ENCODE measurements at places on chromosomes 3 and 15. TPM values are rescaled to one million over a fixed set of nuclear protein-coding genes. Genes with fewer than 3 reads are reported as not detected.

The HRG gene
- total RNA-seq: not detected

The KY gene
- total RNA-seq: not detected

The ZNF662 gene
- 0.92 TPM for total RNA-seq

The U2SURP gene
- total RNA-seq: 148 TPM

The HDDC3 gene
- total RNA-seq: 28.6 TPM

The GABRB3 gene
- total RNA-seq: not detected

The IP6K2 gene
- total RNA-seq: 83.8 TPM

DNA sequence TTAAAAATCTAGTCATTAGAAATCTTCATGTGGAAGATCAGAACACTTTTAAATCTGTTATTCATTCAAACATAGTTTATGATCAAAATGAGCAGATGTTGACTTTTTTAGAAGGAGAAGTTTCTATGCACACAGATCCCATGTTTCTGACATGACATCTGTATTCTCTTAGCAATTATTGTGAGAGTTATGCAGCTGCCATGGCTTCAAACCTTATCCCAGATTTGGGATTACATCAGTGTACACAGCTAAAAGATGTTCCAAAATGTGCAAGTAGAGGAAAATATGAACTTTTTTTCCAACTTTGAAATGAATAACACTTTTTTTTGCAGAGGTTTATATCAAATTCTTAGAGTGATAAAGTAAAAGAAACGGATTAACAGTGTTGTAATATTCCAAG, 1166.9 kb downstream of the ZPLD1 start:
- DNase-seq: no peak

GRCh38 chr15:79756365-79756764, 140.4 kb downstream of the MTHFS start:
- no peak for DNase-seq

DNA sequence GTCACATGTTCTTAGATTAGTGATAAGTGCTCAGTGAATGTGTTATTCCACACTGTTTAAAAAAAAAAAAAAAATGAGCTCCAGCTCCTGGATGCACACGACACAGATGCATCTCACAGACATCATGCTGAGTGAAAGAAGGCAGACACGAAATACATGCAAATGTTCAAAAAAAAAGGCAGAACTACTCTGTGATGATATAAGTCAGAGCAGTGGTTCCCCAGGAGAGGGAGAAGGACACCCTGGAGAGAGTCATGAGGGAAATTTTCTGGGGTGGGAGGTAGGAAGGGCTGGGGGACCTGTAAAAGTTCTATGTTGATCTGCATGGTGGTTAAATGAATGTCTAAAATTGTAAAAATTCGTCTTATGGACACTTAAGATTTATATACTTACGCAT, 4.3 kb downstream of the CSRNP1 start:
- no peak for DNase-seq

DNA sequence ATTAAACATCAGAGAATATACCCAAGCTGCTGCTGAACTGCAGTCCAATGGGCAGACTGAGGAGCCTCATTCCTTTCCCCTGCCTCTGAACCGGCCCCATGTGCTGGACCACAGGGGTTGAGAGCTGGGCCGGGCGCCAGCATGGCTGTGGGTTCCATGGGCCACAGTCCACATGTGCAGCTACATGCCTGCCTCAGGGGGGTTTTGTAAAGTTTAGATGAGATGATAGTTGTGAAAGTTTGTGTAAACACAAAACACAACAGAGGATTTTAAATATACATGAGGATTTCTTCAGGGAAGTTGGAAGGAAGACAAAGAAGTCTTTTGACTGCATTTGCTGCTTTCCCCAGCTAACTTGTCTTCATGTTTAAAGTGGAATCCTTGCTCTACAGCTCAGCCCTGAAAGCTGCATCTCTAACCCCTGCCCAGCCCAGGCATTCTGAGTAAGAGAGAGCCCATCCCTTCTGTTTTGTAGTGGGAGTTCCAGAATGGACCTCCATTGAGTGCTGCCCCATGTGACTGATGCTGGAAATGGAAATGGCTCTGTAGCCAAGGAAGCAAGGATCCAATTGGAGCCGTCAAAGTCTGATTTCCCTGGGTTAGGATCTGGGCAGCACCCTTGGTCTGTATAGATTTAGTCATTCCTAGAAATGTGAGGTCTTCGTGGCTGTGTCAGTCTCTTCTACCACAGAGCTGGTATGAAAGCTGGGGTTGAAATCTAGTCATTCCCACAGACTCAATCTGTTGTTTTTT, 17.5 kb downstream of the SLC12A8 start:
- no peak for DNase-seq

GRCh38 chr3:71237672-71238071, 345.9 kb downstream of the FOXP1 start:
- no peak for DNase-seq

DNA sequence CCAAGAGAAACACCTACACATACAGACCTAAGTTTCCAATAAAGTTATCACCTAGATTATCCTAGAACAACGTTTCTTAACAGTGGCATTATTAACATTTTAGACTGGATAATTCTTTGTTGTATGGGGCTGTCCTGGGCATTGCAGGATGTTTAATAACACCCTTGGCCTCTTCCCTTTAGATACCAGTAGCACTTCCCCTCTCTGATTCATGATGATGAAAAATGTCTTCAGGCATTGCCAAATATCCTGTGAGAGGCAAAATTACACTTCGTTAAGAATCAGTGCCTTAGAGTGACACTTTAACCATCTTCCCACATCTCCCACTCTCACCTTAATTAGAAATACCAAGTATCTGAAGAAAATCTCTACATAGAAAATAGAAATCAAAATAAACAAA, 352.6 kb downstream of the CGGBP1 start:
- no peak for DNase-seq

- DNase-seq: no peak
These were observed 131.2 kb downstream of the KLF13 start for GRCh38 chr15:31457631-31458526.

GRCh38 chr3:23739536-23739935, 66.2 kb upstream of the UBE2E1 start:
- no peak for DNase-seq

- no peak for DNase-seq
These were observed 107.5 kb upstream of the NSMCE3 start for GRCh38 chr15:29377161-29377560.

DNA sequence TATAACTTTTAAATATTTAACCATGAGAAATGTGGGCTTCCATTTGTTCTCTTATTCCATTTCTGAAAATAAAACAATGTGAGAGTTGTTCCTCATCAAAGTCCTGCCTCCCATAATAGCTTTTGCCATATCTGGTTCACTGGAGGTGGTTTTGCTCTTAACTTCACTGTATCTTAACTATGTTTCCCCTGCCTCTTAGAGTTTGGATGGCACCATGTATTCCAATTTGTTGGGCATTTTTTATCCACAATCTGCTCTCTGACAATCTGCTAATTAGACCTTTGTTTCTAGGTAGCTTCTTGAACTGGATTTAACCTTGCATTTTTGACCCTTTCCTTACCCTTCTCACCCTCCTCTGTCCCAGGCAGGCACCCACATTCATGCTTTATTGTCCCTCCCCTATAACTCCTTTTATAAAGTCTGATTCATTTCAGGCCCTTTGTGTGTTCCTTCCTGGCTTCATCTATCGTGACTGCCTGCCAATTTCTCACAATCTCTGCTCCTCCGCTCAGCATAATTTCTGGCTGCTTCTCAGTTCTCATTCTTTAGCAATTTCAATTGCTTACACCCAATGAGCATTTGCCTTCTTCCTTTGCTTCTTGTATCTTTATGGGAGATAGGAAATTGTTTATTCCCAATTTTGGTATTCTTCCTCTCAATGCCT, 144.2 kb upstream of the ARHGEF26 start:
- no peak for DNase-seq

DNA sequence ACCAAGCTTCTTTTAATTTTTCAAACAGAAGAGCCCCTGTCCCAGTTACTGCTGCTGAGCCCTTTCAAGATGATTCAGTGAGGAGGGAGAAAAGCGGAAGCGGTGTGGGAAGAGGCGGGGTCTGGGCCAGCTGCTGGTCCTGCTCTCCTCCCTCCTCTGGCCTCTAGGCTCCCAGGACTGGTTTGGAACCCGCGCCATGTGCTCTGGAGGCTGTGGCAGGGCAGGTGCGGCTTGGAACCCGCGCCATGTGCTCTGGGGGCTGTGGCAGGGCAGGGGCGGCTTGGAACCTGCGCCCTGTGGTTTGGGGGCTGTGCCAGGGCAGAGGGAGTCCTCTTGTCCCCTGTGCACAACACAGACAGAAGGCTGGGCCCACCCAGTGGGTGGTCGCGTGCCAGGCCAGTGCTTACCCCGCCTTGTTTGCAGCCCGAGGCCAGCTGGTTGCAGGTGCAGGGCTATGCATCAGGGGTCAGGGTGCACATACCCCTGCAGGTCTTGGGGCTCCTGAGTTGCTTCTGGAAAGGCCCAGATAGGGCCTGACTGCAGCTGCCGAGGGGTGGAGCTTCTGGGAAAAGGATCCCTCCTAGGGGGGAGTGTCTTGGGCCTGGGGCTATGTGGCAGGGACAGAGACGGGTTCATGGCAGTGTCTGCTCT, 12.2 kb downstream of the ALG1L2 start:
- no peak for DNase-seq

- no peak for DNase-seq
These were observed 72.8 kb downstream of the PPM1L start for GRCh38 chr3:160828880-160829279.

- no peak for DNase-seq
These were observed 32.8 kb downstream of the CDIN1 start for GRCh38 chr15:36612063-36612788.

GRCh38 chr3:1135194-1135593, 42.4 kb downstream of the CNTN6 start:
- DNase-seq: no peak

DNA sequence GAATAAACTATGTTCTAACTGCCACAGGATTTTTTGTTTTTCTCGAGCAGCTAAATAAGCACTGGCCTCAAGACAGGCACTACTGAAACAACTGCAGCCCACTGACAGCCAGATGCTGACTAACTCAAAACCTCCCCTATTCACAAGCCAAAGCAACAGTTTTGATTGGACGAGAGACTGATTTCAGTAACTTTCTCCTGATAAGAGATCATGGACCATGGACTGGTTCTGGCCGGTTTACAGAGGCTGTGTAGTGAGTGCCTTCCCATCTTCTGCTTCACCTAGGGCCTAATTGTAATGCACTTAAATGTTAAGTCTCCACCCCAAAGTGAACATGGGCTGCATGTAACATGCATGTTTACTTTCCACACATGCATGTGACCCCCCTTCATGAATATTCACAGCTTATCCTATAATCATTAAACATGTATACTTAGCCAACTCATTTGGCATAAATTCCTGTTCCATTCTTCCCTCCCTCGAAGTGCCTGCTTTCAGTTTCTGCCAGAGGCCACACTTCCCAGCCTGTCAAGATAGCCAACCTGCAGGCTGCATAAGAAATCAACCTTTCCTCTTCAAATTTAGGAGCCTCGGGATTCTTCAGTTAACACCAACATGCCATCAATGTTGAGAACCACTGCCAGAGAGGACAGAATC, 108.2 kb downstream of the ULK4 start:
- DNase-seq: no peak

DNA sequence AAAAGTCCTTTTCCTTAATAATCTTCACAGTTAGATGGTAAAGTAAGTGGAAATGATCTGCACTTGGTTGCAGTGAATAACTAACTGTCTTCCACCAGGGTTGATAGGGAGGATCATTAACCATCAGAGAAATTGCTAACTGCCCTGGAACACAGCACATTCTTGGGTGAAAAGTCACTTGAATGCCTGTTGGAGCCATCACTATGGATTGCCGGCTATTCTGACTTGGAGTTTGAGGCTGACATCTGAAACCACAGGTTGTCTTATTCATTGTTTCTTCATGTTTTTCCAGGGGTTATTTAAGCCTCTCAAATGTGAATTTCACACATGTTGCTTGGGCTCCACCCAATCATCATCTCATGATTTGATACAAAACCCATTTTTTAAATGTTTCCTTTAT, 901.4 kb downstream of the MCTP2 start:
- no peak for DNase-seq

- no peak for DNase-seq
These were observed 43.9 kb downstream of the HEG1 start for GRCh38 chr3:125011941-125012340.

DNA sequence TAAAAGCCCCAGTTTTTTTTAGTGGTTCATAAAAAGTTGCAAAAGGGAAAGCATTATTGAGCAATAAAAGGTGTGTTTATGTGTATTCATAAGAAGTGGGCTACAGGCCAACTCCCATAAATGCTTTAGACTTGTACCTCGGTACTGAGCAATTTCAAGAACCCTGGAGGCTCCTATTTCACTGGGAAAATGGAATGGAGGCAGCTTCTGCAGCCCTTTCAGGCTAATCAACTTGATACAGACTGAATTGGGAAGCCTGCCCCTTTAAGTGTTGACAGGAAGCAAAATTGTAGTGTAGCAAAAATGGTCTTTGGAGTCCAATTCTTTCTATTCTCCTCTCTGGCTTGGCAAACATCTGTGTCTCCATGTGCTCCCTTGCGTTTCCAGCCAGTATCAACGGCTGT, 118.8 kb downstream of the ECT2 start:
- no peak for DNase-seq

GRCh38 chr3:152319831-152320617, 51.3 kb downstream of the MBNL1 start:
- DNase-seq: no peak

GRCh38 chr3:133424937-133425869, 25.3 kb downstream of the BFSP2 start:
- DNase-seq: no peak

DNA sequence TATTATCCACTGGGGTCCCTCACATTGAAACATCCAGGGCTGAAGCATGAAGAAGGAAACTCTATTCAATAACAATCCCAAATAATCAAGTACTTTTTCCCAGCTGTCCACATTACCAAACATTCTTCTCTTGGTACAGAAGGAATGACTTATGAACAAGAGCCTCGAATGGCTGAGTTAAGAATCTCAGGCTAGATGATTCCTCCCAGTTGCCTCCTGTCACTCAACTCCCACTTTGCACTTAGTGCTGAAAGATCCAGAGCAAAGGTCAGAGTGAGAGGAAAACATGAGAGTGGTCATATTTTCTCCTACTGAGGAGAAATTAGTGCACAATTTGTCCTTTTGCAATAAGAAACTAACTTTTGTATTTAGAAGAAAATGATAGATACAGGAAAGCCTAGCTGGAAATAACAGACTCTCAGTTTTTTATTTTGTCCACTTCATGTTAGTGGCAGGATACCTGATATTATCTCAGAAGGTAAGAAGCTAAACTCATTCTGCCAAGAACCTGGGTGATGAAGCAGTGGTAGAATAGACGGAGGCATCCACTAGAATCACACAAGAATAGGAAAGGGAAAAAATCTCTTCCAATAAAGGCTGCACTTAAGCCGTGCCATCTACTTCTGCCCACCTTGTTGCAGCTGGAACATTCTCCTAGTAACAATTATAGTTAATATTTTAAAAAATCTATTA, 46.2 kb downstream of the GADL1 start:
- no peak for DNase-seq

DNA sequence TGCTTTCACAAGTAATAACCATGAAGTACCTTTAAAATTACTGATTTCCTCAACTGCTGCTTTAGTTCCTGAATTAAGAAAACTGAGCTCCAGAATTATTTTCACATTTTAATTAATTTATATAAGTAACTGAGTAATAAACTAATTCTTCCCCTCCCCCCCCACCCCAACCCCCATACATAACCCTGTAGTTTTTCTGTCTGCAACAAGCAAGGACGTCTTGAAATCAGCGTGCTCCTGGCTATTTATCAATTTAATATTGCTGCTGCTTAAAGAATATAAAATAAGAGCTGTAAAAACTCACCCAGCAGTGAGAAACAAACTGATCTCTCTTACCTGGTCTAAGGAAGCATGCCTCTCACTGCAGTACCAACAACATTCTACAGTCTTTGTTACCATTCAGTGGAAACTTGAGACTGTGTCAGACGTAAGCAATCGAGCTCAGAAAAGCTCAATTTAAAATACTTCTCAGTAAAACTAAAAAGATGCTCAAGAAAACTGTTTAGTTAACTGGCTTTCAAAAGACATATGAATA, 121.0 kb downstream of the TFDP2 start:
- DNase-seq: peak; percentile 16

Data from T-cell (primary cell).